ENCODE measurements at places on chromosomes 4 and X.

DNA sequence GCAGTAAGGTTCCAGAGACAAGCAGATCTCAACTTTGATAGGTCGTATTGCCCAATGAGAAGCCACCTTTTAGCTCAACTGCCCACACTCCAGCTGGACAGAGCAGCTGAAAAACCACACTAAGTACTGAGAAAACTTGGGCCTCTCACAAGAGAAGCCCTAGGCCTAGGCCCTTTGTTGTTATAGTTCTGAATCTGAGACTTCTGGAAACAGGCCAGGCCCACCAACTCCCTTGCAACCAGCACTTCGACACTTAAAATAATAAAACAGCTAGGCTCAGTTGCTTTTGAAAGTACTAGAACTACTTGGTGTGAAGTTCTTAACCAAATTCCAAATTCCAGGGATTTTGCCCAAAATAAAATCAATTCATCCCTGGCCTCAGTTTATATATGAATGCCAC is 13.5 kb upstream of the RTL5 start:
- no peak for DNase-seq

- DNase-seq, result no peak
These were observed 74.4 kb downstream of the HTT start for GRCh38 chr4:3148926-3149325.

GRCh38 chr4:117987464-117987863 is 46.8 kb upstream of the NDST3 start:
- DNase-seq, result no peak

DNA sequence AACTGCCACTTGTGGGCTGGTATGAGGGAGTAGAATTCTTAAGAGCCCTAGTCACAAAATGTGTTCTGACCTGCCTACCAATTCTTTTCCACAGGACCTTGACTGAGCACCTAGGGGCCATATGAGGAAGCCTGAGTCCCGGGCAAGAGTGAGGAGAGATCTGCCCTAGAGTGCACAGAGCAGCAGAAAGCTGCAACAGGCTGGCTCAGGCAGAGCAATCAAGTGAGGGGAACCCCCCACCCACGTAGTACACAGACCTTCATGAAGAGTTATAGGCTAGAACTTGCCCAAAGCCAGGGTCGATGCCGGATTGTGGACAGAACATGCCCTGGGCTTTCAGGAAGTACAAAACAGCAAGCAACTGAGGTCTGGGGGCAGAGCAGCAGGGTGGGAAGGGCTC is 117.0 kb downstream of the SPOCK3 start:
- DNase-seq, result no peak

DNA sequence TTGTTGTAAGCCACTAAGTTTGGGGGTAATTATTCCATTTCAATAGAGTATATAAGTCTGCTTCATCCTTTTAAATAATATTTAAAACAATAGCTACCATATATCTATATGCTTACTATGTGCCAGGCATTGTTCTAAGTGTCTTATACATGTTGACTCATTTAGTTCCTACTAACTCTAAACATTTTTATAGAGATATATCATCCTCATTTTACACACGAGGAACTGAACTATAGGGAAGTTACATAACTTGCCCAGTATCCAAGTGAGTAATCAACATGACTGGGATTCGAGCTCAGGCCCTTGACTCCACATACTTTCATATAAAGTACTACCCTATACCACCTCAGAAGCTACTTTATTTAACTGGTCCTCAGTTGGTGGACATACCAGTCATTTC is 175.3 kb upstream of the RAI2 start:
- DNase-seq, result no peak

GRCh38 chr4:25792876-25793275 is 69.9 kb downstream of the SEL1L3 start:
- no peak for DNase-seq

GRCh38 chr4:16785793-16786527 is 112.5 kb downstream of the LDB2 start:
- no peak for DNase-seq

- DNase-seq, result peak; percentile 26
These were observed 570 bp downstream of the WDR44 start for GRCh38 chrX:118346258-118347094.

GRCh38 chr4:68183417-68183816 is 53.7 kb upstream of the TMPRSS11F start:
- DNase-seq, result no peak

- DNase-seq, result no peak
These were observed 58.0 kb downstream of the PJA1 start for GRCh38 chrX:69107231-69107739.

GRCh38 chr4:25621027-25621930 is 34.4 kb upstream of the SLC34A2 start:
- no peak for DNase-seq

- DNase-seq, result no peak
These were observed 162.4 kb upstream of the IL15 start for GRCh38 chr4:141473952-141474351.

DNA sequence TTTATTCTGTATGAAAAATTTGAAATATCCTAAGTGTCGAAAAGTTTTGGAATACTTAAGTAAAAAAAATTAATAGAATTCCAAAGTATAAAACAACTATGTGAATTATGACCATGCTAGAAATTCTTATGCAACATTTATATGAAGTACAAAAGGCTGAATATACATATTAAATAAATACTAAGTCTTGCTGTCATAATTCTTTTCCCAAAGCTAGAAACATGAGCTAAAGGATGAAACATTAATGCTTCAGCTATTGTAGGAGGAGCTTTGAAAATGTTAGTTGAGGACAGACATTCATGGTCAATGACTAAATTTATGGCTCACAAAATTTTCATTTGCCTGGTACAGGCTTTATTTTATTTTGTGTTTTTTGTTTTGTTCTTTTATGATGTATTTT is 207.3 kb downstream of the GABRB1 start:
- no peak for DNase-seq

DNA sequence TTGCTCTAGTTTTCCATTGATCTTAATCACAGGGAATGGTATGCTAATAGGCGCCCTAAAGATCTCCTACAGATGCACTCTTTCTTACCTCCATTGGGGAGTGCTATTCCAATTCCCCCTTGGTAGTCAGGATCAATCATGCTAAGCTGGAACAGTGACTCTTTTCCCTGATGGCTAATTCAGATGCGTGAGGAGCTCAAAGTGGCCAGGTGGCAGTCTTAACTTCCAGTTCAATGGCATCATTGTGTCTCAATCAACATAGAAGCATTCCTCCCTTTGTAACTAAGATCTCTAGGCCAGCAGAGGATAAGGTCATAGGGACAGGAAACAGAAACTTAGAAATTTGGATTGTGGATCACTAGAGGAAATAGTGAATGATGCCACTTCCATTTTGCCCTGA is 216.8 kb downstream of the GRID2 start:
- DNase-seq, result no peak

GRCh38 chrX:119459181-119459580 is 9.1 kb upstream of the SLC25A5 start:
- no peak for DNase-seq

- no peak for DNase-seq
These were observed 36.7 kb upstream of the GABRQ start for GRCh38 chrX:152600853-152601633.

DNA sequence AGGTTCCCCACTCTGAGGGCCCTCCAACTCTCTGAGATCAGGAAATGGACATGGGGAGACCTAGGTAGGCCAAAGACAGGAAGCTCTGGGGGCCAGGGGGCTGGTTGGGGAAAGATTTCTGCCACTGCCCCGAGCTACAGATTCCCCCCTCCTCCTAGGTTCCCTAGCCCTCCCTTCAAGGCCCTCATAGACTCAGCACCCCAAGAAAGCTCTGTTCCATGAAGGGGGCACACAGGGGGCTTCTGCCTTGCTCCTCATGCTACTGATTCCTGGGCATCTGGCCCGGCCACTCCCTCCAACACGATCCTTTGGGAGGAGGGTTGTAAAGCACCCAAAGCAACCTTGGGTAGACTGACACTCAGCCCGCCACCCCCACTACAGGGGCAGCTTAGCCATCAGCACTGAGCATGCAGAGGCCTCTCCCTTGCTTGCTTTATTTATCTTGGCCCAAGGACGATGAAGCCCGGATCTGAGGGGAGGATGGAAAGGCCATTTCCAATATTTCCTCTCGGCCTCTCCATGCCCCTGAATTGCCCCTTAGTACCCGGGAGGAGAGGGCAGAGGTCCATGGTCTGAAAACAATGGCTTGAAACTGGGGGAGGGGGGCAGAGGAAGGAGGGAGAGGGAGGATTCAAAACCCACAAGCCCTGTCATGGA is 146.7 kb downstream of the PJA1 start:
- no peak for DNase-seq

DNA sequence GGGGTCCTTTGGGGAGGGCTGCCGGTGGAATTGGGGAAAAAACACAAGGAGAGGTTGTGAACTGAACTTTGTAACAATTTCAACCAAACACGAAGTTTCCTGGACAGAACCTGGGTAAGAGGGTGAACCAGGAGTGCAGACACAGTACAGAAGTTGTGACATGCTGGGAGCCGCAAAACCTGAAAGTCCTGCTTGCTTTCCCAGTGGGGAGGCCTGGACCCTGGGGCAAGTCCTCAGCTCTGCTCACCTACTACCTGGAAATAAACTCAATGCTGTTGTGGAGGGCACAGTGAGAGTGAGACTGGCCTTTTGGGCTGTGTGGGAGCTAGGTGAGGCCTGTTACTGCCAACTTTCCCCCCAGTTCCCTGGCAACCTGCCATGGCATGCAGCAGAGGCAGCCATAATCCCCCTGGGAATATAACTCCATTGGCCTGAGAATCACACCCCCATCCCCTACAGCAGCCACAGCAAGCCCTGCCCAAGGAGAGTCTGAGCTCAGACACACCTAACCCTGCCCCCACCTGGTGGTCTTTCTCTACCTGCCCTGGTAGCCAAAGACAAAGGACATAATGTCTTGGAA is 162.8 kb downstream of the THOC2 start:
- DNase-seq, result no peak

- no peak for DNase-seq
These were observed 442.4 kb upstream of the BOD1L1 start for GRCh38 chr4:14069886-14070285.

GRCh38 chrX:1391707-1392375 is at the start of gene SLC25A6:
Gene SLC25A6, minus strand, starts transcription at chrX:1392113. Its CDS starts 104 bp downstream, at chrX:1392009.
- DNase-seq, result peak; percentile 99

- DNase-seq, result no peak
These were observed 127.5 kb upstream of the CBR4 start for GRCh38 chr4:169137558-169137920.

DNA sequence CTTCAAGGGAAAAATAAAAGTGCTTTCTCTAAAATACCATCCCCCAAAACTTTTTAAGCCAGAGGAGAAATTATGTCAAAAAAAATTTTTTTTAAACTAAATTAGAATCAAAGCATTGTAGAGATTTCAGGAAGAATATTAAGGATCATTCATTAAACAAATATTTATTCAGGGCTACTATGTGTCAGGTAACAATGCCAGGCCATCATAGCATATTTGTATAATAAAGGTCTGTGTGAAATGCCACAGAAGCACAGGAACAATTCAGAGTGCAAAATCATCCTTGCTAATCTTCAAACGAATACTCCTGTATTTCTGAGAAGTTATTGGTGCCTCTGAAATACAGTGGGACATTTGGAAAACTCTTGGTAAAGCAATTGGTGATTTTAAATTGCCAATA is 2.0 kb downstream of the CCDC160 start:
- DNase-seq, result no peak

GRCh38 chr4:55318175-55319129 is 27.6 kb upstream of the SRD5A3 start:
- DNase-seq, result no peak

DNA sequence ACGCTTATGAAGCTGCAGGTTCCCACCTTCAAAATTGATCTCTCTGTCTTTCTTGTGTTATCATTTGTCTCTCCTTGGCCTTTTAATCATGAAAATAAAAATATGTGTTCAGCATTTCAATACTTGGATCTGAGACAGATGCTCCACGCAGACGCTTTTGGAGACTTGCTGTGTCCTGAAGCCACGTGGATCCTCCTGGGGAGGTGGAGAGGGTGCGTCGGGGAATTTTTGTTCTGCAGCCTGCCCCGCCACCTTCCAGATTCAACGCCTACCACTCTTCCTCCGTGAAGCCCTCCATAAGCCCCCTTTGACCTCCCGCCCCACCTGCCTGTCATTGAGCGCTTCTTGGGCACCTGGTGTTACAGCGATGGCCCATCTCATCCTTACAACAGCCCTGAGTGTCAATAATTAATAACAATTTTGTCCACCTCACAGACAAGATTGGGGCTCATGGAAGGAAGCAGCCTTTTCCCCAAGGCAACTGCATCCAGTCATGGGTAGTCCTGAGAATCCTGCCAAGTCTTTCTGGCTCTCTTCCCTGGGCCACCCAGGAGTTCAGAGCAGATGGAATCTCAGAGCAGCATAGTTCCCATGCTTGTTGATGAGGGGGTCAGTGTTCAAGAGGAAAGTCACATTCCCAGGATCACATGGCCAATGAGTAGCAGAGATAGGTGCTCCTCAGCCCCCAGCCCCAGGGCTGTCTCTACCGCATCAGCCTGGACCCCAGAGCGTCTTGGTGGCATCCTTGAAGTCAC is 172.6 kb upstream of the PSAPL1 start:
- DNase-seq, result no peak

DNA sequence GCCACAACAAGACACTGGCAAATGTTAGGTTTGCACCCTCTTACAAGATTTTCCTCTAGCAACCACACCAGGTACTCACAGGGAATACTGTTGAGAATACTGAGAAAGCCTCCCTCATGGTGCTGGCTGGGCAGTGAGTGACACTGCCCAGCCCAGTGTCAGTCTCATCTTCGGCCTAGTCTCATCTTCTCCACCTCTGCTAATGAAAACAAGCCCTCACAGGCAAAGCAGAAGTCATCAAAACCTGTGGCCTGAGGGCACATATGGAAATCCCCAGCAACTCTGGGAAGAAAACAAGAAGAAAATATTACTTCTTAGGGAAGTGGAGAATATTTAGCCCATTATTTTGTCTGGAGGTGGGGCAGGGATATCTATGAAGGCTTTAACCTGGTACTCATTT is 7.9 kb upstream of the ADAM29 start:
- DNase-seq, result no peak

DNA sequence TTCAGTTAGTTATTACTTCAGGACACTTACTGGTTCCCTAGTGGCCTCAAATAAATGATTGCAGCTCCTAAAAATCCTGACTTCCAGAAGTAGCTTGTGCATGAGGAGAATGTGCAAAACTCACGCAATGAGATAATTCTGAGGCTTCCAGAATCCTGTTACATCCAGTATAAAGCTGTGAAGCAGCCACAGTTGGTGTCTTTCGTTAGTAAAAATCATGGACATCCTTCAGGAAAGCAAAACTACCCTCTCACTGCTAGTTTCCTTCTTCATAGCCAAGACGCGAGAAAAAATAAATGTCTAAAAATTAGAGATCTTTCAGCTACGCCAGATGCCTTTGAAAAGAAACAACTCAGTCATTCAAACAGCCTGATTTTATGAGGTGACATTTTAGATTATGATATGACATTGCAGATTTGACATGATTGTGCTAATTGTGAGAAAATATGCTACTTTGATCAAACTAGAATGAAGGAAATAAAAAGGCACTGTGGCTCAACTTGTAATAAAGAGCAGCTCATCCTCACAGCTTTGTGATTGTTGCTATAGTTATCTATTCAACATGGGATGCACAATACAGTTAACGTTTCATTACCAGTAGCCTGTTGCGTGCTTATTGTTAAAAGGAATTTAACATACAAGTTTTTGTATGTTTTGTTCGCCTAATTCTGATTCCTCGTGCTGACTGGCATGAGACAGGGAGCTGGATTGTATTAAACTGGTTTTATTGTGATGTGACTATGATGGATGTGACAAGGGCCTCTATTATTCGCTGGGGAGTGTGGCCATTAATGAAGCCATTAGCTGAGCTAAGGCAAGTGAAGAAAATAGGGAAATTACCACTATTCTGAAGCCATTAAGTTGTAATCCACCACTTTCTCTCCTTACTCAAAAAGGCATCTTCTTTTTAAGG is 40.5 kb downstream of the AFF2 start:
- no peak for DNase-seq

Measured in activated T-cell treated with anti-CD3 and anti-CD28 coated beads for 4 hours (primary cell).